NCI-H146 (cell line): ENCODE measurements at places on chromosomes 4 and X.

GRCh38 chr4:108334031-108334430 is 165.3 kb upstream of the LEF1 start:
- no peak for DNase-seq

DNA sequence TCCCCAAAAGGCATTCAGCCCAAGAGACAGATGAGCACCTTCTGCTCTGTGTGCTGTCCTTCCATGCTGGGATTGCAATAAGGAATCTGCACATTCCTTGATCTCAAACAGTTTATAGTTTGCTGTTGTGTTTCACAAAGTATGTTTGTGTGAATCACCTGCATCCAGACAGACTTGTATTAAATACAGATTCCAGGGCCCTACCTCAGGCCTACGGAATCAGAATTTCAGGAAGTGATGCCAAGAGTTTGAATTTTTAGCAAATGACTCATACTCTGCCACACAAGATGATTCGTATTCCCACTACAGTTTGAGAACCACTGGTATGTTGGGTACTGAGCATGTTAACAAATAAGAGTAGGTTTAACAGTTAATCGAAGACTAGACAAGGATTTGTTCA is 7.0 kb downstream of the VAMP7 start:
- no peak for DNase-seq

DNA sequence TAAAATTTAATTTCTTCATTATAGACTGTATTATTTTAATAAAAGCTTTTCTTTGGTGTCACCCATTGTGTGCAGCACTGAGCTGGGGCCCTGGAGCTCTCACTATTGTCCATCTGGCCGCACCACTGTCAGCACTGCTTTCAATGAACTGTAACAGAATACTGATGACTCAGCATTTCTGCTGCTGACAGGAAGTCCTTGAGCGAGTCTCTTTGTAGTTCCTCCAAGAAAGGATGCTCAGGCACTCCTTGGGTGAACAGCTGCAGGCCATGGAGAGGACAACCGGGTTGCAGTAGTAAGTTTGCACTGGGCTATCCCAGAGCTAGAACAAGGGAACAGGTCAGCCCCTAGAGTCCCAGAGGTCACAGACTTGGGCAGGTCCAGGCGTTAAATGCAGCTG is 81.6 kb downstream of the SORBS2 start:
- DNase-seq: no peak

DNA sequence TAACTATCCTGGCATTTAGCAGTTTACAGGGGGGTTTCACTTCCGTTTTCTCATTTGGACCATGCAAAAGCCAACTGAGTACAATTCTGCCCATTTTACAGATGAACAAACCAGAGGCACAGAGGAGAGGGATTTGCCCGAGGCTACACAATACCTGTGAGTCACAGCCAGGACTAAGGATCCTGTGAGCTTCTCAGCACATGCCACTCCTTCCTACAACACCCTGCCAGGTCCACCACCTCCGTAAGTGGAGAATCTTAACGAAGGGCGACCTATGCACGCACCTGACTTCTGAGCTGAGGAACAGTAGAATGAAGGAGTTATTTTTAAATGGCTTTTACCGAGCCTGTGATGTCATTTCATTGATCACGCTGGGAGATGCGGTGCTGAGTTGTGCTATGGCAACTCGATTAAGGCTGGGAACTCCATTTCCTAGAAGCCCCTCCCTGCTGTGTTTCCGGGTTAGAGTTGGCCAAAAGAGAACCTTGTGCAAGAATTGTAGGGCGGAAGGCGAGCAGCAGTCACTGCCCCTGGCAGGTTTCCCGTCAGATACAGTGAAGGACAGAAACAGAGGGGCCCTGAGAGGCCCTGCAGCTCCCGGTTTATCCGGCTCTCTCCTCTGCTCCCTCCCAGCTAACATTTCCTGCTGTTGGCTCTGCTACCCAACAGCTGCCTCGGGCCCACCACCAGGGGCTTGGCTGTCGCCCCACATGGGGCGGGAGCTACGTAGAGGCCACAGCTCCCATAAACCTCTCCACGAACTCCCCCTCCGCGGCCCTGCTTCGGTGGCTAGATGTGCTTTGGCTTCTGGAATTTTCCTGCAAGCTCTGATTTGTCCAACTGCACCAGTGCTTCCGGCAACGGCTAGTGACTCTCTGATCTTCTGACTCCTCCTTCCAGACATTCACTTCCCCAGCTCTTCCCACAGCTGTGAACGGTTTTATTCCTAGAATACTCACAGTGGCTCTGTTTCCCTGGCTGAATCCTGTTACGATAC is 75.1 kb upstream of the USP9X start:
- peak; percentile 23 for DNase-seq

- no peak for DNase-seq
Observed at GRCh38 chr4:19693936-19694570, 557.7 kb upstream of the SLIT2 start.

DNA sequence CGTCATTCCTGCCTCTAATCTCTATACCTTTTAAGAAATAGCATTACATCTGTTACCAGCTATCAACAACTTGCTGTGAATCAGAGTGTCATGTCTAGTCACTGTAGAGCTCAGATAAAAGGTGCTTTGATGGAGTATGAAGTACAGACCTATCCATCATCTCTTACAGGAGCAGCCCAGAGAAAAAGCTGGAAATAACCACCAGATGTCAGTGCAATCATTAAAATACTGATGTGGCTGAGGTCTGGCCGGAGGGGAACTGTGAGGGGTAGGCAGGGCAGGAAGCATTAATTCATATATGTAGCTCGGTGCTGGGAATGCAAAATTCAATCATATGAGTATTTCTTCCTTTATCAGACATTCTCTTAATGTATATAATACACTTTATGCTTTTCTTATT is 100.6 kb downstream of the AKAP4 start:
- no peak for DNase-seq

GRCh38 chr4:117560329-117560728 is 474.0 kb upstream of the NDST3 start:
- DNase-seq: no peak

DNA sequence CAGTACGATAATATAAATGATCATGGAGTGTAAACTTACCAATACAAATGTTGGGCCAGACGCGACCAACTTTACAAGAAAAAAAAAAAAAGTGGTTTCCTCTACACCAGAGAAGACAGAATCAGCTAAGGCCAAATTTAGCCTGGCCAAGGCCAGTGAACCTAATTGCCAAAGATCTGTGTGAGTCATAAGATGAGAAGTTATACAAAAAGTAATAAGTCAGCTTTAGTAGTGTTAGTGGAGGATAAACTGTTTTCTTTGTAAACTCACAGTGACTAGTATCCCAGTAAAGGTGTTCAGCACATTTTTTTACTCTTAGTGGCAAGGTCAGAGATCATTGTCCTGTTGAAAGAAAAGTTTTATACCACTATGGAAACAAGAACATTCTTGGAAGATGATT is 531.4 kb upstream of the TECRL start:
- DNase-seq: no peak

- no peak for DNase-seq
Observed at GRCh38 chr4:7781993-7782392, 157.7 kb downstream of the AFAP1 start.

- no peak for DNase-seq
Observed at GRCh38 chr4:13536607-13537006, 7.7 kb downstream of the NKX3-2 start.

DNA sequence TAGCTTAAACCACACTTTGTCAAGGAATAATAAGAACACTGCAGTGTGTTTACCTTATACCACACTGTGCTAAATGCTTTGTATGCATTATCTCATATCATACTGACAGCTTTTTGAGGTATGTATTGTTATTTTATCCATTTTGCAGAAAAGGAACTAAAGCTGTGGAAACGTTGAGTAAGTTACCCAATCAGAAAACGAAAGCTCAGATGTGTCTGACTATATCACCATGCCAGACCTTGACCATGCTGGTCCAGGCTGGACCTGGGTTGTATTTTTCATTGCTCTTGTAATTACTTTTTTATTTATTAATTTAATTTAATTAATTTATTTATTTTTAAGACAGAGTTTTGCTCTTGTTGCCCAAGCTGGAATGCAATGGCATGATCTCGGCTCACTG is 2.1 kb downstream of the HSD17B11 start:
- DNase-seq: no peak

DNA sequence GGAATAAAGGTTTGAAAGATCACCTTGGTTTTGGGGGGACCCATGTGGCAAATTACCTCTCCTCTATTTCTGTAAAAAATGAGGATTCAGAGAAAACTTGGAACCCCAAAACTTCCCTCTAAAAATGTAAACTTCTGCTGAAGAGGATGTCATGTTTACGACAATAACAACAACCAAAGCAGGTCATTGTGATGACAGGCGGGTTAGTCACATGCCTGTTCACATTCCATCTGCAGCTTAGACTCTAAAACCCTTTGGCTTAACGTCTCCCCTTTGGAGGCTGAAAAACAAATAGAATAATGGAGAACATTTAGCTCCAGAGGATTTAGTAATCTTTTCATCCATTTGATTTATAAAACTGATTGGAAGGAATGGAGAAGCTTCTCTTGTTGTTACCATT is 75.0 kb upstream of the FAM9C start:
- no peak for DNase-seq

GRCh38 chrX:107601326-107601725 is 27.0 kb upstream of the PRPS1 start:
- DNase-seq: no peak

- DNase-seq: no peak
Observed at GRCh38 chrX:72020204-72020603, 109.6 kb downstream of the NHSL2 start.

- DNase-seq: no peak
Observed at GRCh38 chr4:52643785-52644244, 15.3 kb downstream of the USP46 start.

DNA sequence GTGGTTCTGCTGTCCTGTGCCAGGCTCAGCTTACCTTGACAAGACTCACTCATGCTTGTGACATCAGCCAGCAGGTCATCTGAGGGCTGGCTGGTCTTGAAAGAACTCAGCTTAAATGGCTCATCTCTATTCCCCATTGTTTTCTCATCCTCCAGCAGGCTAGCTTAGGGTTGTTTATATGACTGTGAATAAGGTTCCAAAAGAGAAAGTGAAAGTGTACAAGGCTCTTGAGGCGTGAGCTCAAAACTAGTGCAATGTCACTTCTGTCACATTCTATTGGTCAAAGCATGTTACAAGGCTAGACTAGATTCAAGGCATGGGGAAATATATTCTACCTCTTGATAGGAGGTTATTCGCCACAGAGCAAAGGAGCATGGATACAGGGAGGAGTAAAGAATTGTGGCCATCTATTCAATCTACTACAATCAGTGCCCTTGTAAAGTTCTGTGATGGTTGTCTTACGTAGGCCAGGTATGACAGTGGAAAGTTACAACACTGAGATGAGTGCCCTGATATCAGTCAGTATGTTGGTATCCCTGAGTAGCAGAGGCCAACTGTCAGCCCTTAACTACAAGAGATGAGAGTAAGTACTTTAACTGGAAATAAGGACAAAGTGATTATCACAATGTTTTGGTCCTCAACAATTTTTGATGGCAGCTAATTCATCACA is 19.8 kb upstream of the TMLHE start:
- DNase-seq: no peak

- no peak for DNase-seq
Observed at GRCh38 chr4:101192244-101192643, 155.1 kb downstream of the PPP3CA start.

GRCh38 chrX:49748211-49748956 is 52.6 kb upstream of the PAGE1 start:
- no peak for DNase-seq

- DNase-seq: no peak
Observed at GRCh38 chr4:119014658-119015057, 121.0 kb upstream of the MYOZ2 start.

- no peak for DNase-seq
Observed at GRCh38 chr4:3250438-3250955, 1.5 kb downstream of the MSANTD1 start.

GRCh38 chr4:120881846-120882245 is 40.7 kb downstream of the PRDM5 start:
- no peak for DNase-seq

DNA sequence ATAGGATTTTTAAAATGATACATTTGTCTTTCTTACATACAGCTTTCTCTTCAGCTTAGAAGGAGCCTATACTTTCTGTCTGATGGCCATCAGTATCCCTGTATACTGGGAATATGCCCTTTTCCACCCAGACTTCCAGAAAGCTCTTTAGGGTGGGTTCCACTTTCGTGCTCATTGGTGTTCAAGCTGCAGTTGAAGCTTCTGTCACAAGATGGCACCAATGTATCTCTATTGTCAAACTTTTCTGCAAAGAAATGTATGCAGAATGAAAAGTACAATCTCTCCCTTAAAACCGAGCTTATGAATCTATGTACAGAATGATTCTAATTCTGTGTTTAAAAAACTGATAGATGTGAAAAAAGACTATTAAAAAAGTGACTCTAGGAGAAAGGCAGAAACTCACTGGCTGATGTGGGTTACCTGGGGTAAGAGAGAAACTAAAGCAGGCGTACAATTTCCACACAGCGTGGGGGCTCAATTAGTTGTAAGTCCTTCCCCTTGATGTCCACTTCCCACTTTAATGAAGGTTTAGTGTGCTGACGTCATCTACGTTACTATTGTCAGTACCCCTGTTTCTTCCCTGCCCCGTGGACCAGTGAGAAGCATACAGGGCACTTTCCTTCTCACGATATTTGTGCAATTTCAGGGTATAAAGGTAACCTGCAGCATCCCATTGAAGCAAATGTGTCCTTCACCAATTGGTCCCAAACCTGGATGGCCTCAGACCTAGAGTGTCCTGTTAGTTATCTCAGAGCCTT is 57.3 kb upstream of the TCEAL2 start:
- no peak for DNase-seq

DNA sequence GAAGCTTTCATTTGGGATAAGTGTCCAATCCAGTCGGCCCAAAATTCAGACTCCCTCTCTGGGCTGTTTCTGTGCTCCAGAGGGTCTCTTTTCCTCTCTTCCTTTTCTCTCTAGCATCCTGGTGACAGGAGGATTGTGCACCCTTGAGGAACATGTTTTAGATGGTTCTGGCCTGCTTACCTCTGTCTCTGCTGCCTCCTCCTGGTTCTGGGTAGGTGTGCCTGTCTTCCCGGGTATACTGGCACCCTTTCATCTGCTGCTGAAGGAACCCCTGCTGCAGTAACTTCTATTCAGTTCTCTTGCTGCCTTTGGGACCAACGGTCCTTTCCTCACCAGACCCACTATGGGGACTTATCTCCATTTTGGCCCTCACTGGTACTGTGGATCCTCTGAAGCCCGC is 53.2 kb downstream of the HMGB2 start:
- no peak for DNase-seq

- DNase-seq: no peak
Observed at GRCh38 chrX:9327747-9328145, 137.1 kb upstream of the TBL1X start.

GRCh38 chr4:15557786-15558550 is 88.3 kb downstream of the CC2D2A start:
- DNase-seq: no peak

- no peak for DNase-seq
Observed at GRCh38 chr4:79621061-79621460, 213.0 kb upstream of the GK2 start.

- peak; percentile 11 for DNase-seq
Observed at GRCh38 chr4:127400731-127401346, 231.9 kb upstream of the INTU start.

- DNase-seq: peak; percentile 9
Observed at GRCh38 chrX:131828482-131828881, 194.6 kb upstream of the STK26 start.

- no peak for DNase-seq
Observed at GRCh38 chr4:106495476-106495875, 126.9 kb upstream of the GIMD1 start.
